ENCODE measurements at places on chromosomes 3 and 15.

- no peak for DNase-seq
Observed at GRCh38 chr15:68334661-68335124, 57.1 kb downstream of the FEM1B start.

GRCh38 chr3:25427942-25428788 lies at the start of gene RARB:
Gene RARB, plus strand, starts transcription at chr3:25428263. Its CDS starts 469 bp downstream, at chr3:25428732.
- DNase-seq = no peak

DNA sequence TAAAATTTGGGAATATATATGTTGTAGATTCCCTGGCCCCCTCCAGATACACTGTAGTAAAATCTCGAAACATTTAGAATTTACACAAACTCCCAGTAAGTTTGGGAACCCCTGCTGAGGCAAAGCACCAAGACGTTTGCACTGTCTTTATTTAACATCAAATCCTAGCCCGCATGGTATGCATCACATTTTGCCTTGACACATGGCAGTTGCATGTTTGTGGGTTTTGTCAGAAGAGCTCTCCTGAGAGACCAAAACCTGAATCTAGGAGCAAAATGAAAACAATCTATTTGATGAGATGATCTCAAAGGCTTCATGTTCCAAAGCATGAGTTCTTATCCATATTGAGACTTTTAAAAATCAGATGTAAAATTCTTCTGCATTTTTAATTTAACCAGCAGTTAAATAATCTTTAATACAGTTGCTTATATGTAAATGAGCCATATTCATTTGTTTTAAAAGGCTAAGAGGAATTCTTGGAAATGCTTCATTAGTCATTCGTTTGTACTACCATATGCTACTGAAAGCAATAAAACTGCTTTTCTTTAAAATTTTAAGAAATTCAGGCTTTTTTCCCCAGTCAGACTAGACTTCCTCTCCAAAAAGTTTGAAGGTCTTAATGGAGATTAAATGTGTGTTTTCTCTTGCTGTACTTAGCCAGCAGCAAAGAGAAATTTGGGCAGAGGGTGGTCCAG lies 105.2 kb upstream of the BOC start:
- DNase-seq = no peak

- no peak for DNase-seq
Observed at GRCh38 chr3:141241616-141242376, 10.2 kb downstream of the PXYLP1 start.

DNA sequence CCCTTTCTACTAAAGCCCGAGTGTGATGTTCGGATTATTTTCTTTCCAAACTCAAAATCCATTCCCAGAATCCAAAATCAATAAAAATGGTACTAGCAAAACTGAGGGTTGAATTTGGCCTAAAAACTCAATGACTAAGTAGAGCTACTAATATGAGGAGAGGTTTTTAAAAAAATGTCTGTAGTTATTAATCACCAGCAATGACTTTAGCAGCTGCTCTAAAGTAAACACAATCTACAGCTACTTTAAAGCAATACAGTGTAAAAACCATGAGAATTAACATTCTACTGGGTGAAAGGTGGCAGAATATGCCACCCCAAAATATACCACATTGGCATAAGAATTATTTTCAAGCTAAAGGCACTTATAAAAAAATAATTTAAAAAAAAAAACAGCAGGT lies 23.5 kb downstream of the FHIT start:
- no peak for DNase-seq

DNA sequence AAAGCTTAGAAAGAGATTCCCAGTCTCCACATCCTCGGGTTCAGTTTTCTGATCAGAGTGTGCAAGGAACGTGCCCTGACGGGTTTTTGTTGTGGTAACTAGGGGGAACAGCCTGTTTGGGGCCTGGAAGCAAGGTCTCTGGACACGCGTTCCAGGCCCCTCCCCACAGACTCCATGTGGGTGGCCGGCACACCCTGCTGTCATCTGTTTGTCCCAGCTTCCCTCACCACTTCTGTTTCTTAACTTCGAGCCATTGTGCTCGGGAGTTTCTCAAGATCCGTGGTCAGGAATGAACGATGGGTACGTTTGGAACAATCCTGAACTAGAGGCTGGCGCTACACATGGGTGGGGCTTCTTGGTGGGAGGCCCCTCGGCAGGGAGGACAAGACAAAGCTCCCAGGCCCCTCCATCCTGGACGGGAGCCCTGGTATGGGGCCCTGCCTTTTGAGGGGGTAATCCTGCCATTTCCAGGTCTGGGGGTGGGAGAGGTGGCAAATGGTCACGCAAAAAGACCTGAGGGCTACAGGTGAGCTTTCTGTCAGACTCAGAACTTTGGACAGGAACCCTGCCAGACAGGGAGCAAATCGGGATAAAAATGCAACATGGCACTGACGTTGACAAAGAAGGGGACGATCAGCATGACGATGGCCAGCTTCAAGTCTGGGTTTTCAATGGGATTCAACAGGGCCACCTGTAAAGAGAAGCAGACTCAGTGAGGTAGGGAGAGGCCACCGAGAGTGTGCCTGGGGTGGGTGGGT lies 8.5 kb upstream of the MUSTN1 start:
- no peak for DNase-seq

- no peak for DNase-seq
Observed at GRCh38 chr15:73807865-73808264, 54.7 kb upstream of the INSYN1 start.

DNA sequence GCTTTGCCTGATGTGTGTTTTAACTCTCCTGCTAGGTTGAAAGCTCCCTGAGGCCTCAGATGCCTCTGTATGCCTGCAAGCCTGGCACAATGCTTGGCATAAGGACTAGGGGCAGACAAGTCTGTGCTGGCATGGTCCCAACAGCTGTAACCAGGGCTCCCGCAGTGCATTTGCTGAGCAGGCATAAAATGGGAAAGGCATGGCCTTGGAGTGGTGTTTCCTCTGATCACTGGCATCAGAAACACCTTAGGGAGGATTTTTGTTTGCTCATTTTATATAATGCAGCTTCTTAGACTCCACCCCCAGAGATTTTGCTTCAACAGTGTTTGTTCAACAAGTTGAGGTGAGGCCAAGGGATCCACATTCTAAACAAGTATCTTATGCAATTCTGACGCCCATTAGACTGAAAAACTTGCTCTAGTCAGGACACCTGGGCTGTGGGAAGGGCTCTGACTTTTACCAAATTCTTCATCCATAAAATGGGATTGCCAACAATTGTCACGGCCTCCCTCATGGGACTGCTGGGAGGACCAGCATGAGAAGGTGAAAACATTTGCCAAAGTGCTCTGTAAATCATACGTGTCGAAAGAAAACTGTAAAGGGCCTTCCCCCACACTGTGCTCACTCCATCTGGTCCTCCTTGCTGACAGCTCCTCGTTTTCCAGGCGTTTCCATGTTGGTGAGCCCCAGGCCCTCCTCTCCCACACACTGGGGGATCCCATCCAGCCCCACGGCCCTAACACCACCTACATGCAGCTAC lies 43.1 kb downstream of the STARD5 start:
- no peak for DNase-seq

GRCh38 chr3:141250342-141250741 lies 18.7 kb downstream of the PXYLP1 start:
- DNase-seq = no peak

DNA sequence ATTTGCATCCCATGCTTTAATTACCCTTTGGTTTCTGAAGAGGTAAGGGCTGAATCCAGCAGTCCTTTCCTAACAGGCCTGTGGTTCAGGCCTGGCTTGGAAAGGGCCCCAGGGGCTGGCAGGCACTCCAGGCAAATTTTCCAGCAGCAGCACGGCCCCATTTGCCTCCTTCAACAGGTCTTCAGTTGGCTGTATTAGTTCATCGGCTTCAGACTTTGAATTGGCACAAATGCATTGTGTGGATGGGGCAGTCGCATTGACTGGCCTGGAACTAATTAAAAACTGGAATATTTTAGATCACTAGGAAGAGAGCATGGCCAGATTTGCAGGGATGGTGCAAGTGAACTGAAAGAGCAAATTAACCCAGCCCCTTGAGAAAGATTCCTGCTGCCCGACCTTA lies 207.8 kb upstream of the MCTP2 start:
- no peak for DNase-seq

- no peak for DNase-seq
Observed at GRCh38 chr3:185527364-185527763, 25.0 kb downstream of the LIPH start.

- no peak for DNase-seq
Observed at GRCh38 chr3:115165701-115166100, 18.6 kb upstream of the ZBTB20 start.

- DNase-seq = peak; percentile 26
Observed at GRCh38 chr15:92079047-92079446, 225.5 kb downstream of the SLCO3A1 start.

DNA sequence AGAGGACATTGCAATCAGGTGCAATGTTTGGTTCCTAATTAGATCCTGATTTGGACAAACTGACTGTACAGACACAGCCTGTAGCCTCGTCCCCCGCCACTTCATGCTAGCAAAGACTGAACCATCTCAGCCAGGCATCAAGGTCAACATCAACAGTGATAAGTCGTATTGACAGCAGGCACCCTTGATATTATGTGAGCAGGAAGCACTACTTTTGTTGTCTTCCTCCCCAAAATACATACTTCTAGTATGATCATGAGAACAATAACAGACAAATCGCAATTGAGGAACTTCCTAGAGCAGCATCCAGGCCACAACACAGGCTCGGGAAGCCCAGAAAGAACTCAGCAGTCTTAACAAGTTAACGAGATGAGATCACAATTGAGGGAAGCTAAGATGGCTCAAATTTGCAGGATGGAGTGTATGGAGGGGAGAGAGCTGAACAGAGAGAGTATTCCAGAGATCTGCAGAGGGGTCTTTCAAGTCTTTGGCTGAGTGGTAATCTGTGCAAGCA lies 20.4 kb downstream of the TGM5 start:
- DNase-seq = no peak

- DNase-seq = no peak
Observed at GRCh38 chr3:3201611-3202010, 22.1 kb upstream of the CRBN start.

DNA sequence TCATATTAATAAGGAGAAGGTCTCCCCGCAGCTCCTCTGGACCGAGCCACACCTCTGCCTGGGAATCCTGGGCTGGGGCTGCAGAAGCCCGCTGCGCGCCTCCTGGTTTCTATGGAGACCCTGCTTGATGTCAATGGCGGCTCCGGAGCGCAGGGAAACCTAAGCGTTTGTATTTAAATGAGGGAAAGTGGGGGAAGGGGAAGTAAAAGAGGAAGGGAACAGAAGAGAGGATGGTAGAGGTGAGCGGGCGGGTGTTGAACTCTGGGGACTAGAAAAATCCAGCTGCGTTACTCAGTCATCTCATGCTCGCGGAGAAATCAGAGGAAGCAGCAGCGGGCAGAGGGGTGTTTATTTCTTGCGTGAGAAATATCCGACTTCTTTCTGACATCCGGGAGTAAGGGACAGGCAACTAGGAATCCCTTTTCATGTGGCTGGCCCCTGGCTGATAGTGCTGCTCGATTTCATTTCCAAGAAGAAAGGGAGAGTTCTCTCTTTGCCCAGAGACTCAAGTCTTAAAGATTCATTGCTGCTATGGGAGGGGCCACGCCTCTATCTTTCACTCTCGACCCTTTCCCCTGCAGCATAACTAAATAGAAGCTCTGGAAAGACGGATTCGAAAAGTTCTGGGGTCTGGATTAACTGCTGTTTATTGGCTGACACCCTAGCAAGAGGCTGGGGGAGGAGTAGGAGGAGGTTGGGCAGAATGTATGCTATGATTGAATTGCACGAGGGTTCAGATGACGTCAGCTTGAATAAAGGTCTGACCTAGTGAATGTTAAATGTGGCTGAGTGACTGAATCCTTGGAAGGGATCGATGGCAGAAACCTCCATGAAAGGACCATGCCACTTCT lies 110.5 kb upstream of the GAP43 start:
- DNase-seq = no peak

- DNase-seq = no peak
Observed at GRCh38 chr3:66050821-66051220, 12.1 kb upstream of the MAGI1 start.

- no peak for DNase-seq
Observed at GRCh38 chr3:82410366-82410765, 648.9 kb upstream of the GBE1 start.

GRCh38 chr3:61414456-61414855 lies 146.9 kb upstream of the PTPRG start:
- DNase-seq = no peak

DNA sequence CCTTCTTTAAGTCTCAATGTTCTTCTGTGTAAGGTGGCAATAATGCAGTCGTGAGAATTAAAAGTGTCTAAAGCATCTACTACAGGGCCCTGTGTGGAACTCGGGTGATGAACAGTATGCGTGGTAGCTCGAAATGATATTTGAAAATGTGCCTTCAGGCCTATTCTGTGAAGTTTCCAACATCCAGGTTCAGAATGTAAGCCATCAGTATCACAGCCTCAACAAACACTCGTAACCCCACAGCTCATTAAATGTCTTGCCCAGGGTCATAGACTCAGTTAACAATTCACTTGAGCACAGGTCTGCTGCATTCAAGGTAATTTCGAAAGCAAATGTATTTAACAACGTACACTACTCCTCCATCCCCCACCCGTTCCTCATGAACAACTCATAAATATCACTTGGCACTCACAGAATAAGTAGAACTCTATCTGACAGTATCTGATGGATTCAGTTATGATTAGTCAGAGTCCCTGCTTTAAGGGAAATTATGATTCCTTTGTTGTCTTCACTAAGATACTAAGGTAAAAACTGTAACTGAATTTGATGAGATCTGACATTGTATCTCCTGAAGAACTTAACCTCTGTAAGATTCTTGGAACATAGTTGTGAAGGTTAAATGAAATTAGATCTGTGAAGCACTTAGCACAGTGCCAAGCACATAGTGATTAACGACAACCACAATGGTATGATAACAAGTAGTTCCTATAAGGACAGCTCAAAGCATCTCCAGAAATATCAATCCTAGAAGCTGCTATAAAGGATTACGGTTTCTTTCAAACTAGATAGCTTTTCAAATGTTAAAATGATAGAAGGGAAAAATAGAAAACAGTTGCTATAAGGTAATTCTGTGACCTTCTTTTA lies 642.3 kb downstream of the TBL1XR1 start:
- no peak for DNase-seq

DNA sequence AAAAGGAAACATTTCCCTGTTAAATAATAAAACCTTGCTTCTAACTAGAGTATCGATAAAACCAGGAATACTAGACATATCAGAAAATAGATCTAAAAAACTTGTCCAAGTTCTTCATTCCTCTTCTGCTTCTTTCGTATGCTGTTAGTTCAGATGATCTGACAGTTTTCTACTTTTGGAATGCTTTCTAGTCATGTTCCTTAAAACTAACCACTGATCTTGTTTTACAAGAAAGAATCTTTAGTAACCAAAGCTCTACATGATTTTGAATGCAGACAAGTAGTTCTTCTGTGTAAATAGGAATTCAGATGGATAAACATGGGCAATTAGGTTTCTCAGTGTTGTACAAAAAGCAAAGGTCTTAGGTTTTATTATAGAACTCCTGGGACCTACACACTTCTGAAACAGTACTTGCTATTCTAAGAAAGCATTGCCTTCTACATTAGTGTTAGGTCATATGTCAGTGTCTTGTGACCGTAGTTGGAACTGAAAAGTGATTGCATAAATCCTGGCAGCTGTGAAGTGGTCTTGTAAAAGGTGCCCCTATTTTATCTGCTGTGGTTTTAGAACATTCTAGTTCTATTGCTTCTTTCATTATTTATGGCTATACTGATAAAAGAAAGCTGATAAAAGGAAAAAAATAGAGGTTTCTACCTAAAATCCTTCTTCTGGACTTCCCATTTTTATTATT lies 40.7 kb downstream of the SNRK start:
- DNase-seq = no peak
